ENCODE measurements at places on chromosomes 6 and 20.

GRCh38 chr6:47235964-47236760 is 73.5 kb downstream of the TNFRSF21 start:
- peak; percentile 80 for DNase-seq

GRCh38 chr6:135145063-135145800 is 35.9 kb upstream of the MYB start:
- no peak for DNase-seq

- DNase-seq: no peak
These were observed 122.2 kb downstream of the KIF16B start for GRCh38 chr20:16451001-16451400.

- DNase-seq: peak; percentile 69
These were observed 82.4 kb downstream of the TMEM242 start for GRCh38 chr6:157240960-157241311.

GRCh38 chr6:155346957-155347356 is 32.7 kb upstream of the TFB1M start:
- DNase-seq: no peak

DNA sequence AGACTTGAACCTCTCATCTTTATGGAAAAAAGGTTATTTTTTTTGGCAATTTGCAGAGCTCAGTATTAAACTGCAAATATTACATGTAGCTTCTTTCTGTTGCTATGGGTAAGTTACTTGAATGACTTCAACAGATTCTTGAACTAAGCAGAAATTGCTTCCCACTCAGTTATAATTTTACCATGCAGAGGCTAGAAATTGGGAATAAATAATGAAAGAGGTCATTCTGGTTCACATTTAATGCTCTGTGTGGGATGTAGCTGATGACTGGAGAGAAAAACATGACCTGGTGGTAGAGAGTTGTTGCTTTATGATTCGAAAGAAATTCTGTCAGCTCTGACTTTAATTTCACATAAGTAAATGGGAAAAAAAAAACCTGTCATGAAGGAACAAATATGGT is 16.8 kb upstream of the ADGB start:
- DNase-seq: no peak

DNA sequence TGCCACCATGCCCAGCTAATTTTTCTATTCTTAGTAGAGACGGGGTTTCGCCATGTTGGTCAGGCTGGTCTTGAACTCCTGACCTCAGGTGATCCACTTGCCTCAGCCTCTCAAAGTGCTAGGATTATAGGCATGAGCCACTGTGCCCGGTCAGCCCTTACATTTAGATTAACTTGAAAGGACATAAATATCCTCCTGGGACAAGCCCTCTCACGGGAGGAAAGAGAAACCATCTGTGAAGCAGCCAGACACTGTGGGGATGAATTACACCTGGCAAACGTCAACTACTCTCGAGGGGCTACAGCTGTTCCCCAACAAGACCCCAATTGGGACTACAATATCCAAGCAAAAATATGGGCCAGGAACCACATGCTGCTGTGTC is 32.7 kb upstream of the SAMHD1 start:
- DNase-seq: no peak

DNA sequence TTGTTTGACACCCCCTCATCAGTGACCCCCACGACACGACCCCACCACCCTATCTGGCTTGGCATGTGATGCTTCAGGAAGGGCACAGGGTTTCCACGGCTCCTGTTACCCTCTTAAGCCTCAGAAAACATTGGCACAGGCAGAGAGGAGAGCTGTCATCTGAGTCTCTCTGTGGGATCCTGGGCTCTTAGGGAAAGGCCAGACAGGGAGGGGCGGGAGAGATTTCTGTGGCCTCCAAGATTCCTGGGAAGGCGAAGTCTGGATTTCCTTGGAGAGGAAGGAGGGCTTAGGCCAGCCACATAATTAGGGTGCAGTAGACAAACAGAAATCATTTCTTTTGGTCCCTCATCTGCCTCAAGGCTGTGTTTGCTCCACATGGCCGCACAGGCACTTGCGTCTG is 191.6 kb upstream of the SNX9 start:
- DNase-seq: no peak

- DNase-seq: no peak
These were observed 278.5 kb upstream of the MARCKS start for GRCh38 chr6:113578691-113579090.

- DNase-seq: no peak
These were observed 211.8 kb downstream of the QKI start for GRCh38 chr6:163626073-163626867.

DNA sequence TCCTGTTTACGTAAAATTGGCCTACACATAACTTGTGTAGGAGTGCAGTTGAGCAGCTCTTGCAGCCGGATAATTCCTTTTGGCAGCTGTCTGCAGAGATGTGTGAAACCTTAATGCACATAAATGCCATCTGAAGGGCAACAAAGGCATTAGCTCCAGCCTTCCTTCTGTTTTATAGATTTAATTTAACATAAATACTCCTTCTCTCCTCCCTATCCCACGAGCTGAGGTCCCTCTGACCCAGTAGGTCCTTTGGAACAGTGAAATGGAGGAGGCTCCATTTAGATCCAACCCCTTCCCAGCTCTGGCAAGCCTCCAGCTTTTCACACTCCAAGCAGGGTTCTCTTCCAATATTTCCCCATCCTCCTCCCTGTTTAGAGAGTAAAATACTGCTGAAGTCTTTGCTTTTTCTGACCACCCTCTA is 6.5 kb downstream of the PLEKHG1 start:
- DNase-seq: no peak

GRCh38 chr6:150195996-150196417 is 53.2 kb downstream of the PPP1R14C start:
- DNase-seq: no peak

GRCh38 chr6:54981276-54981609 is 134.7 kb downstream of the FAM83B start:
- no peak for DNase-seq

DNA sequence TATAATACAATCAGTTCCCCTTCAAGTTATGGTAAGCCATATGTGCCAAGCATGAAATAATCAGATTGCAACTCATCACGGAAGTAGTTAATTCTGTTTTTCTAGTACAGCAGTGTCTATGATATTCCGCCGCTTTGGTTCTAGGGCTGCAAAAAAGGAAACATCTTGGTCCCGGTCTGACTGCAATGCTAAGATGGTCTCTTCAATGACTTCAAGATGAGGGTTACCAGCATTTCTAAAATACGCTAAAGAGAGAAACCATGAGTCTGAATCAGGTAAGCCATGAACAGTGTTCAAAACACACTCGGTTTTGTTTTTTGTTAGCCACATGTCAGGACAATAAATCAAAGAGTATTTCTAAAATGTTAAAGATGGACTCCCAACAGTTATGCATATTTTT is 3.2 kb upstream of the ANKRD60 start:
- no peak for DNase-seq

GRCh38 chr20:35511814-35512420 is 17.5 kb downstream of the C20orf173 start:
- no peak for DNase-seq

DNA sequence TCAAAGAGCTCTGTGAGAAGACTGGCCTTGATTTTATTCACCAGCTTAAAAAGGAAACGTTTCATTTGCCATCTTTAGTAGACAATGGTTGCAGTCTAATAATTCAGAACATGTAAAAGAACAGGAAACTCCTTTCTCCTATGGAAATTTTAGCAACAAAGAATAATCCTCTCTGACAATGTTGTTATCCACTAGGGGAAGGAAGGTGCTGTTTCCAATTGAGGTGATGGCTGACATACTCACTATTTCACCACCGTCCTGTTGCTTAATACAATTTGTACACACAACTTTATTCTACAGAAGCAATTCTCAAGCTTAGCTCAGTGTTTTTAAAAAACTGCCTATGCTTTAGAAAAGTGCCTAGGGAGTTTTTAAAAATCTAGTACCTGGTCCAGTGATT is 192.7 kb downstream of the ARHGAP18 start:
- DNase-seq: no peak

- no peak for DNase-seq
These were observed 79.3 kb downstream of the PLG start for GRCh38 chr6:160781298-160781697.

- DNase-seq: no peak
These were observed 164.1 kb downstream of the SYNDIG1 start for GRCh38 chr20:24633521-24633920.

- DNase-seq: peak; percentile 51
These were observed 19.8 kb downstream of the PXDC1 start for GRCh38 chr6:3731700-3732099.

DNA sequence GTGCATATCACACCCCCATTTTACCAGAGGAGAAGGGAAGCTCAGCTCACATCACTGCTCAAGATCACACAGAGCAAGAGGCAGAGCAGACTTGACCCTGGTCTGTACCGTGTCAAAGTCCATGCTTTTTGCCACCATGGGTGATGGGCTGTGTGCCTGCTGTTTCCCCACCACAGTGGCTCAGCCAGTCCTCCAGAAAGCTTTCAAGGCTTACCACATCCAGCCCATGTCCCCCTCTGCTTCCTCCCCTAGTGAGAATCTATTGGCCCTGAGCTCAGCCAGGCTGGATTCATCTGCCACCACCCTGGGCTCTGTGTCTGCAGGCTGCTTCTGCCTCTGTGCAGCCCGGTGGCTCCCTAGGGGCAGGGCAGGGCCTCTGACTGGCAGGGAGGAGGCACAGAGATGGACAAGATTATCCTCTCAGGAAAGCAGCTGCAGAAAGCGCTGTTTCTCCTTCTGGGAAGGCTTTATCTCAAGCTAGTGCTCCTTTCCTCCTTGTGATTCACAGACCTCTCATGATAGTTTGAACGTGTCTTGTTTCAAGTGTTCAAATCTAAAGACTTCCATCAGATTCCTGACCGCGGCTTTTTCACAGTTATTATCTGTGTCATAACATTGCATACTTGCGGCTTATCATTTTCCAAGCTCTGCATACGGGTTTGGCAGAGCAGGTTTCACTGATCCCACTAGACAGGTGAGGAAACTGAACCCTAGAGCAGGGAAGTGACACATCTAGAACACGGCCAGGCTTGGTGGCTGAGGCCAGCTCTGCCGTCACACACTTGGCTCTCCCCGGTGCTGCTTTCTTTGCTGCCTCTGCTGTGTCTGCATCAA is 37.4 kb downstream of the VEGFA start:
- DNase-seq: no peak

- no peak for DNase-seq
These were observed 2.2 kb downstream of the TM9SF4 start for GRCh38 chr20:32111753-32112152.

DNA sequence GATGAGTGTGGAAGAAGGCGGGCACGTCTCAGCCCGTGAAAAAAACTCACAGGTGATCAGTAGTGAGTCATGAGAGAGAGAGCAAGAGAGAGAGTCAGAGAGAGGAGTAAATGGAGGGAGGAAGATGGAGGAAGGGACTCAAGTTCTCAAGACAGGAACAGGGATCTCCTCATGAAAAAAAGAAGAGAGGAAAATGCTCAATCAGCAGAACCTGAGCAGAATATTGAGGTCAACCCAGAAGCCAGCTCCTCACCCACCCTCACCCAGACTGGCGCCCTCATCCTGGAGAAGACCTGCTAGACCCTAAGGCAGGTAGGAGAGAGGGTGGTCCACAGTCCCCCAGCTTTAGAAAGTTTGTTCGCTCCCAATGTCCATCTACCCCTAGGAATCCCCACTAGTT is 4.8 kb downstream of the UBD start:
- no peak for DNase-seq

GRCh38 chr6:93423542-93423941 is 4.2 kb upstream of the EPHA7 start:
- DNase-seq: peak; percentile 66

DNA sequence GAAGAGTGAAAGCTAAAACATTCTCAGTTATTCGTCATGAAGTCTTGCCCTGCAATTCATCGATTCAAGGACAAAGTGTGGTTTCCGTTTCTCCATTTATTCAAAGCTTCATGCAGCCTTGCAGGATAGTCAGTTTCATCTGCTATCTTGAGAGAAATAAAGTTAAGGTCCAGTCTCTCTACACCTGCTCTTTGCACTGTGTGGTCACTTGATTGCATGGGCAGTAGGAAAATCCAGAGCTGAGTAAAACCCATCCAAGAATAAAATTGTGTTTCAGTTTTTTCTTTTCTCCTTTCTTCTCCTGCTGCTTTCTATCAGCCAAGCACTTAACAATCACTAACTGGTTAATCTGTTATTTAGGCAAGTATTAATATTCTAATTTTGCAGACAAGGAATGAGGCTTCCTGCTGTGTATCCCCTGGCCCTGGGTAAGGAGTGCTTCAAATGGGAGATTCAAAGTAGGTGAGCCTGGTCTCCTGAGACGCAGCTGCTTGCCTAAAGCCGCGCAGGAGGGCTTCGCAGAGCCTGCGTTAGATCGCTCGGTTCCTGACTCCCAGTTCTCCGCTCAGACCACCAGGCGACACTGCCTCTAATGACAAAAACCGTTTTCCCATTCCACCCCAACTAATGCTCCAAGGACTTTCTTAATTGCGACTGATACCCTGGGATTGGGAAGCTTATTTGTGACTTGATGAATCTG is 808.3 kb downstream of the TFAP2A start:
- DNase-seq: no peak

GRCh38 chr20:63249891-63250290 is 4.4 kb downstream of the NKAIN4 start:
- no peak for DNase-seq

DNA sequence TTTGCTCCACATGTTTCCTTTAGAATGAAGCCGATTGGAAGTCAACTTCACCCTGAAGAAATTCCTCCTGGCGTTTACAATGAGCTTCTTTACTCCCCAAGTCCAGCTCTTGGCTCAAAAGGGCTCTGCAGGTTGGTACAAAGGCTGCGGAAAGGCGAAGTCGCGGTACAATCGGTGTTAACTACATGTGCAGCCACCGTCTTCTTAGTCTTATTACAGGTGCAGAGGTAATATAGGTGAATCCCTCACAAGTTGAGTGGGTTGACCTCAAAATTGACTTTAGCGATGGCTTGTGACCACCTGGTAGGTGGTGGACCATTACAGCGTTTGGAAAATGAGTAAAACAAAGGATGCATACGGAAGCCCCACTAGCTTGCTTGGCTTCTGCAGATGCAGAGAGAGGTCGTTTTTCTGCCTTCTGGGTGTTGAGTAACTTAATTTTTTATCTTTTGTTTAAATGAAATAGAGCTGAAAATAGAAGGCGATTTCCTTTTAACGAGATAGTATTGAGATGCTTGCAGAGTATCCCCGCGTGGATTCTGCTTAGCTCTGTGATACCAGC is 98.0 kb downstream of the TRIM27 start:
- no peak for DNase-seq

- DNase-seq: no peak
These were observed 125.6 kb downstream of the BANF2 start for GRCh38 chr20:17825252-17825959.

DNA sequence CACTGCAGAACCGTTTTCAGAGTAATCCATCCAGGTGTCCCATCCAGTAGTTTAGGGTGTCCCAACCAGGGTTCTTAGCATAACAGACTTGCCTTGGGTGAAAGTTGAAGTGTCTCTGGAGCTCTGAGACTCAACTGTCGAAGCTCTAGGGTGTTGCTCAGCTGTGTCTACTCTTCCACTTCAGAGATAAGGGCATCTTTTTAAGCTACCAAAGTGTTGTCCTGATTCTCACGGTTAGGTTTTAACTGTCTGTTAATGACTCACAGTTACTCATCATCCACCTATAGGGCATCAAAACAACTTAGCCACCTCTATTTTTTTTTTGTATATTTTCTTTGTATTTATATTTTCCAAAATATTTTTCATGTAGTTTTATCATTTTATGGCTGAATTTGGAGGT is 36.9 kb upstream of the TBX18 start:
- DNase-seq: no peak
